ENCODE measurements at places on chromosomes 16 and 17.

DNA sequence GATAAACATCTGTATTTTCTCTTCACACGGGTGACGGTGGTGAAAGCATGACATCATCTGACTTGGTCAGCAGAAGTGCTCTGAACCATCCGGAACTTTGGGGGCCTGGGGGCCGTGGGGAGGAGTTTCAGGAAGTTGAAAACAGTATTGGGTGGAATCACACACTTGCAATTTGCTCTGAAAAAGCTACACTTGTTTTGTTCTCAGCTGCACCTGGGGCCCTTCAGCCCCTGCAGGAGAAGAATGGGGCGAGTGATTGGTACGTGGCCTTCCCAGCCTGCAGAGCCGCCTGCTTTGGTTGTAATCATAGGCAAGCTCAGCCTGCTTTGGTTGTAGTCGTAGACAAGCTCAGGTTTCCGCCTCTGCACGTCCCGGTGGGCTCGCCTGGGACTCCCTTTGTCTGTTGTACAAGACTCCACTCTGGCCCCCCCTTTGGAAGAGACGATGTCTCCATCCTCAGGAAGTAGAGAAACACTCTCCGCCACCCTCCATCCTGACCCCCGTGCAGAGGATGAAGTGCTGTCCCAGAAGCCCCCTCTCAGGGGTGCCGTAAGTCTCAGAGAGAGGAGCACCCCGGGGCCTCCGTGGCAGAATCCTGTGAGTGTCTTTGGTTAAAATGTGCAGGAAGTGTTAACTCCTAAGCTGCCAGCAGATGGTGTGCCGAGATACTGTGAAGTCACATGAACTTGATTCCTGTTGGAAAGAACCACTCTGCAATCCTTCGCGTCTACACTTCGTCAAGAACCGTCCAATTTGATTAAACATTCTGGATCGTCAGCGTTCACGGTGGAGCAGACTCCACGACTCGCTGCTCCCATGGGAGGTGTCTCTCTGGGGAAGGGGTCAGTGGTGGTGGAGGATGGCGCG lies 5.4 kb downstream of the BANP start:
- DNase-seq, result no peak

DNA sequence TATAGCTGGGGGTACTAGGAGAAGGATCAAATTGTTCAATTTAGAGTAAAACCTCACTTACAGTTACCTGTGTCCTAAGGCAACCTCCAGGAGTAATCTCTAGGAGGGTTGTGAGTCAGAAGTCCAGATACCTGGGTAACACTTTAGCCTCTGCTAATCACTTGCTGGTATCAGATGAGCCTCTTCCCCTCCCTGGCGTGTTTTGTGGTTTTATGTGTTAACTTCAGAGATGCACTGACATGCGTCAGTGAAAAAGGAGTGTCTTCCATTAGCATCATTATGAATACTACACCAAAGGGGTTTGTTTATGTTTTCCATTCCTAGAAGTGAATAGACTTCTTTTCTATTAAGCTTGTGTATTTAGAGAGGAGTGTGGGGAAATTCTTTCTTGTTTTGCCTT lies 208.2 kb downstream of the FTO start:
- no peak for DNase-seq

- DNase-seq, result no peak
These were observed 25.7 kb downstream of the AKAP1 start for GRCh38 chr17:57110579-57111325.

DNA sequence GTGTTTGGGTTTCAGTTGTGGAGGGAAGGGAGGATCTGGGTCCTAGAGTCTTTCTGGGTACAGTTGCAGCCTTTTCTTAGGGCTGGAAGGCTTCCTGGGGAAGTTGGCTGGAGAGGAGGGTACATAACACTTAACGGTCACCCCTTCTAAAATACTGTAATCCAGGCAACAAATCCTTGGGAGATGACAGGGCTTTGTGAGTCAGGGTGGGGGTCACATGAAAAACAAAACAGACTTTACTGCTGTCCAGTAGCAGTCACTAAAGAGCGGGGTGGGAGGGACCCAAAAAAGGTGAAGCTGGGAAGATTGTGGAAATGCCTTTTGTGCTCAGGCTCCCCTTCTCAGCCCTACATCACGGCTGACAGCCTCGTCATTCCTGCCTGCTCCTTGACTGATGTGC lies 6.3 kb downstream of the SAP30BP start:
- no peak for DNase-seq

Data from upper lobe of left lung (tissue), 6 donors.